ENCODE measurements at places on chromosomes 2 and 18. TPM values are rescaled to one million over a fixed set of nuclear protein-coding genes. Genes with fewer than 3 reads are reported as not detected.

DNA sequence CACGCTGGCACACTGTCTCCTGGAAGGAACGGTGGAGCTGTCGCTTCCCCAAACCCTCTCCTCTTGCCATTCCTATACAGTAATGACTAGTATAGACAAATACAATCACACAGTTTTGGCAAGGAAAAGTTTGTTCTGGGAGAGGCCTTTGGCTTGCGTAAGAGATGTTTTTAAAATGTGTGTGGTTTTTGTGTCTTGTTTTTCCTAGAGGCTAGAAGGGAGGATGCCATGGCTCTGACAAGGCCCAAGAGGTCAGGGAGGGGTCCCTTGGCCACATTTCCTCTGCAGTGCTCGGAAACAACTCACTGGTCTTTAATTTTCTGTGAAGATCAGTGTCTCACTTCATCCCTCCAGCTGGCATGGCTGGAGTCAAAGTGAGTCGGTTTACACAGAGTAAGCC lies 195.9 kb downstream of the SH3RF3 start:
- peak; percentile 66 for DNase-seq

DNA sequence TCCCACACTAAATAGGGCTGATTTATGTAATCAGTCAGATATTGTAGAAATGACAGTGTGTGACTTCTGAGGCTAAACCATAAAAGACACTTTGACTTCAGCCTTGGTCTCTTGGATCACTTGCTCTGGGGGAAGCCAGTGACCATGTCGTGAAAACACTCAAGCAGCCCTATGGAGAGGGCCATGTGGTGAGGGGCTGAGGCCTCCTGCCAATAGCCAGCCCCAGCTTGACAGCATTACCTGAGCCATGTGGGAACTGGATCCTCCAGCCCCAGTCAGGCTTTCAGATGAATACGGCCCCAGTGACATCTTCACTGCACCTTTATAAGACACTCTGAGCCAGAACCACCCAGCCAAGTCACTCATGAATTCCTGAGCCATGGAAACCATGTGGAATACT lies 20.8 kb downstream of the TNS1 start:
- no peak for DNase-seq

GRCh38 chr18:1240701-1241100 lies 336.0 kb downstream of the ADCYAP1 start:
- DNase-seq: no peak

DNA sequence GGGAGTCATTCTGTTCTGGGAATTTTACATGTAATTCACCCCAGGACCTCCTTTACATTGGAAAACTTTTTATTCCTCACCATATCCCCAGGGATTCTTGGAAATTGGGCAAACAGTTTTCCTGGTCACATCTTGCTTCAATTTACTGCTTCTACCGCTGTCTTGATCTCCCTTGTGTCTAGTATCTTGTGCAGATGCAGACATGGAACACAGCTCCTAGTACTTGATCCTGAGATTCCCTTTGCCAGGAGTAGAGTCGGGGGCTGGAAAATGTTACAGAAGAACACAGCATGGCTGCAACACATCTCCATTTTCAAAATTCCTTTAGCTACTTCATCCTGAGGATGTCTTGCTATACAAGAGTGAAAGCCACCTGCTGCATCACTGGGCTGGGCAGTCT lies 472.8 kb downstream of the PLCL1 start:
- DNase-seq: no peak

Gene MATN3
- 0.30 TPM for total RNA-seq

Gene SLC9A4
- total RNA-seq: 1.3 TPM

Measured in skin of body (tissue), 3 donors.